AG04450 (cell line): ENCODE measurements at places on chromosomes 3 and 15. TPM values are rescaled to one million over a fixed set of nuclear protein-coding genes. Genes with fewer than 3 reads are reported as not detected.

- DNase-seq, result no peak
Observed at GRCh38 chr3:161066930-161067329, 38.2 kb downstream of the B3GALNT1 start.

GRCh38 chr3:52784931-52785590 is 7.7 kb downstream of the ITIH1 start:
- DNase-seq, result no peak

The FETUB gene
- not detected in 2 replicates for polyA plus RNA-seq

- no peak for DNase-seq
Observed at GRCh38 chr15:75685195-75685594, 27.5 kb downstream of the CSPG4 start.

- DNase-seq, result no peak
Observed at GRCh38 chr15:57393061-57393460, 16.8 kb downstream of the CGNL1 start.

DNA sequence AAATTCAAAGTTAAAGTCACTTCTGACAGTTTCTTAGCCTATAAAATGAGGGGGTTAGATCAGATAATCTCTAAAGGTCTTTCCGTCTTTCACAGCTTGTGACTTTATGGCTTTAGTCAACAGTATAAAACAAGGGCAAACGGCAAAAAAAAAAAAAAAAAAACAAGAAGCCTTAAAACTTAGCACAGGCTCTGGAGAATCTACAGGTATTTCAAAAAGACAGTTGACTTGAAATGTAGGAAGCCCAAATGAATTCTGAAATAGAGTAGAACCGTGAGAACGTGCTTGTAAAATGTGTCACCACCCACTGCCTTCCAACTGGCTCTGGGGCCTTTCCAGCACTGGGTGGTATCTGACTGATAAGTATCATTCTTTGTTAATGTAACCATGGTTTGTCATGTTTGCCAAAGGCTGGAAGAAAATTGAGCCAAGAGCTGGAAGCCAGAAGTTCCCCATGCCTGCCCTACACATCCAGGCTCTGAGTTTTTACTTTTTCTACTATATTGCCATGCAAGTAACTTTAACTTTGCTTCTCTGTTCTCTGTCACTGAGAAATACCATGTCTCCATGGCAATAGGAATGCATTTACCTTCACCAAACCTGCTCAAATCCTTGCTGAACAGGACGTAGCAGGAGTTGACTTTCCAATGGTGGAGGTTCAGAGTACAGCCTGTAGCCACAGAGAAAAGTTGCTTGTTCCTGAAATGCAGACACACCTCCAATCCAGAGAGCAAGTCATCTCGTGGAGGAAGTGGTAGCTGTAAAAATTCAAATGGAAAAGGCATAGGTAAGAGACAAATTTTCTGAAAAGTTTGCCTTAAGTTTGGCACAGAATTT is 35.8 kb upstream of the THSD4 start:
- no peak for DNase-seq

DNA sequence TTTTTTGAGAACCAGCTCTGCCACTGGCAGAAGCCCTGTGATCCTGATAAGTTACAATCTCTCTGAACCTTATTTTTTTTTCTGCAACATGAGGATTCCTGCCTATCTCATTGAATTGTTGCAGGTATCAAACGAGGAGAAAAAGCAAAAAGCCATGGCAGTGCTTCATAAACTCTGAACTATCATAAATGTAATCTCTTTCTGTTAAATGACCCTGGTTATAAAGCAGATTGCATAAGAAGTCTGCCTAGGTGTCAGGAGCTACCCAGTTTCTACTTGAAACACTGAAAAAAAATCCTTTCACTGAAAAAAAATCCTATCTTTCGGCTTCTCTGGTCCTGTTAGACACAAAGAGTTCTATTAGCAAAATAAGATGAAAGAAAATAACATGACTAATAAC is 172.7 kb downstream of the FAM43A start:
- DNase-seq, result no peak

GRCh38 chr15:58568157-58568571 is 136.4 kb downstream of the LIPC start:
- DNase-seq, result no peak

DNA sequence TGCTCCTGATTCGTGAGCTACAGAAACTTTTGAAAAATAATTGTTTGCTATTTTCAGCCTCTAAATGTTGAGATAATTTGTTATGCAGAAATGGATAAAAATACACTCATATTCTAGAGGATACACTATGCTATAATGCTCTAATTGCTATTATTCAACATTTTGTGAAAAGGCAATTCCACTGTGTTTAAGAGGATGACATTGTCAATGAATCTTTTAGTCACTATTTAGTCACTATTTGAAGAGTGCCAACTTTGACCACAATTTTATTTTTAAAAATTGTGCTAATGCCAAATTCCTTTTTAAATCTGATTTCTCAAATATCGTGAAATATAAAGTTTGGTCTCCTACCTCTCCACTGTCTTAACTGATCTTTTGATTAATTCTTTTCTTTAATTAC is 604.9 kb upstream of the KCNMB2 start:
- DNase-seq, result no peak

The ANXA2 gene
- 4,288 and 4,537 TPM in 2 replicates for polyA plus RNA-seq

GRCh38 chr3:12815078-12815477 is 18.6 kb downstream of the CAND2 start:
- DNase-seq, result no peak

GRCh38 chr15:68045289-68046265 is 8.5 kb upstream of the PIAS1 start:
- DNase-seq, result no peak
